ENCODE measurements at places on chromosomes 5 and 9.
A peak's percentile ranks its signal among the peaks of the same experiment; 100 is the strongest.

GRCh38 chr9:35262064-35262463 lies 100.3 kb downstream of the UNC13B start:
- DNase-seq = no peak

DNA sequence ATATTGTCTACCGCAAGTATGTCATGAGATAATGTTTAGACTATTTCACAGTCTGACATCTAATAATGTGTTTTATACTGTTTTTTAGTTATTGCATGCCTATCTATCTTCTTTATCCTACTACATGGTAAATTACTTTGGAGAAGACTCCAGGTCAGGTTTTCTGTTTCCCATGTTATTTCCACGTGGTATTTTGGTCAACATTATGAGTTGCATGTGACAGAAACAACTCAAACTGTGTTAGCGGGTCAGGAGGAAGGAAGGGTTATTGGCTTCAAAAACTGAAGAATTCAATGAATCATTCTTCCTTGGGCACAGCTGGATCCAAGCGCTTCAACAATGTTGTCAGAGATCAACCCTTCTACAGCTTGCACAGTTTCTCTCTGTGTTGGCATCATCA lies 252.1 kb upstream of the CCNG1 start:
- DNase-seq = no peak

GRCh38 chr5:72498284-72498683 lies 8.9 kb downstream of the ZNF366 start:
- no peak for DNase-seq

DNA sequence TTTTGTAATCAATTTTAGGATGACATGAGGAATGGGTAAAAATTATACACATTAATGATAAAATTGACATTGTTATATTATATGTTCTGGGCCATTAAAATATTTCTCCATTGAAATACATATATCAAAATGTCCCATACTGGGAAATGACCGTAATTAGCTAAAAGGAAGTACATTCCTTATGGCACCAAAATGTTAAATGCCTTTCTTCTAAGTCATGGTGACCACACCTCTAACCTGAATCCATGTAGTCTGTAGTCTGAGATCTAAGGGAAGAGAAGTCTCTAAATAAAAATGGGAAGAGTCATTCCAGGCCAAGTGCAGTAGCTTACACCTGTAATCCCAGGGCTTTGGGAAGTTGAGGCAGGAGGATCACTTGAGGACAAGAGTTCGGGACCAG lies 10.0 kb upstream of the GDA start:
- DNase-seq = no peak

GRCh38 chr5:132044207-132044606 lies 16.2 kb upstream of the IL3 start:
- no peak for DNase-seq

GRCh38 chr9:125536167-125536772 lies 170.7 kb downstream of the MAPKAP1 start:
- DNase-seq = no peak

DNA sequence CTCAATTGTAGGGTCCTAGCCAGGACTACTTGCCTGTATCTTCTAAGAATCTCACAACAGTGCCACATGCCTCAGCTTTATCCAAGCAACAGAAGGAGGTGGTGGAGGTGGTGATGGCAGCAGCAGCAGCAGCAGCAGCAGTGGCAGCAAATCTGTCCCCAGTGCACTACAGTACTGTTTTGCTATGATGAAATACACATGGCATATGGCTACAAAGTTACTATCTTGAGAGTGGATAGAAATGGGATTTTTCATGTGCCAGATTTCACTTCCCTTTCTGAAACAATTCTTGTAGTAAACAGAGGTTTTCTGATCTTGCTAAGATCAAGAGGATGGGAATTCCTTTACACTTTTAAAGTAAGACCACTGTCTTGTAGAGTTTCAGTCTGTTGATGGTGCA lies 8.1 kb upstream of the CYSTM1 start:
- DNase-seq = no peak

- DNase-seq = peak; percentile 8
These were observed 87.6 kb downstream of the ERP44 start for GRCh38 chr9:100011062-100011681.

DNA sequence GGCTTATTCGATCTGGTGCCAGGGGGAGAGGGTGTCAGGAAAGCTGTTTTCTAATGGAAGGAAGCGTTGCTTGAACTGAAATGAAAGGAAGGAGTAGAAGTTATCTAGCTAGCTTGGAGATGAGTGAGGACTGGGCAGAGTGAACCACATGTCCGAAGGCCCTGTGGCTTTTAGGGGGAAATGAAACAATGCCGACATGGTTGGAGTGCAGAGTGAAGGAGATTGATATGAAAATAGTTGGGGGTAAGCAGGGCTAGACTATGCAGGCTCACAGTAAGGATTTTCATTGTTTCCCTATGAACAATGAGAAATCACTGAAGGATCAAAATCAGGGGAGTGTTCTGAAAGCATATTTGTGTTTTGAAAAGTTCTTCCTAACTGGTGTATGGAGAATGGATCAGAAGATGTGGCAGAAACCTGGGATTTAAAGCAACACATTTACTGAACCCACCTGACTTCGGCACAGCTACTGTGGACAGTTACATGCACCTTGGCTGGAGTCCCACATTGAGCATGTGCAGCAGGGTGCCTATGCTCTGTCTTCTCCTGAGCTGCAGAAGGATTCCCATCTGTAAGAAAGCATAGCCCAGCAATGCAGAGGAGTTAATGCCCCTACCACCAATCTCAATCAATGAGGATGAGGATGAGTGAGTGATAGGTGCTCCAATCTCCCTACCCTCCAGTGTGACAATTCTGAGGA lies 144.4 kb upstream of the TBCA start:
- DNase-seq = no peak

DNA sequence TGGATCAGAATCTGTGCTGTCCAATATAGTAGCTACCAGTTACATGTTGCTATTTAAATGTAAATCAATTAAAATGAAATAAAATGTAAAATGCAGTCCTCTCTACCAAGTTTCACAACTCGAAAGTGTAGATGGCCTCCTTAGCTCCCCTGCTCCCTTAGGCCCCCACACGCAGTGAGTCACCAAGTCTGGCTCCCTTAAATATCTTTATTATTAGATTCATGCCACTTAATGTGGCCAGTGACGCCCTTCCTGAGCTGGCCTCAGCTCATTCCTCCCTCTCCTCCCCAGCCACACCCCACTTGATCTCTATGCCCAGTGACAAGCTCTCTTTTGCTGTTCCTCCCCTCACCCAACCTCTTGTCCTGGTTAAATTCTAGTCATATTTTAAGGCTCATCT lies 88.4 kb upstream of the DNAH5 start:
- DNase-seq = no peak

DNA sequence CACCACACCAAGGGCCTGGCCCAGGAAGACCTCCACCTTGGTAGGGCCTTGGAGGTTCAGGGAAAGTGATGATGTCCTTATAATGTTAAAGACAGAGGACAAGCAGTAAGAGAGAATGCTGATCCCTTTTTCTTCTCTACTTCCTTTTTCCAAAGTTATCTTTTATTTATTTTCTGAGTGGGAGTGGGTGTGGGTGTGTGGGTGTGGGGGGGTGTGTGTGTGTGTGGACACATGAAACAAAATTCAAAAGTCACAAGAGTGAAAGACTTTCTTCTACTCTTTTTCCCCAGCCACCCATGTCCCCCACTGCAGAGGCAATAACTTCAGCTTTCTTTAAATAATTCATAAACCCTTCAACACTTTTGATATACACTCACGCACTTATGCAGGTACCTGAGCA lies 70.8 kb downstream of the ROR2 start:
- DNase-seq = no peak

DNA sequence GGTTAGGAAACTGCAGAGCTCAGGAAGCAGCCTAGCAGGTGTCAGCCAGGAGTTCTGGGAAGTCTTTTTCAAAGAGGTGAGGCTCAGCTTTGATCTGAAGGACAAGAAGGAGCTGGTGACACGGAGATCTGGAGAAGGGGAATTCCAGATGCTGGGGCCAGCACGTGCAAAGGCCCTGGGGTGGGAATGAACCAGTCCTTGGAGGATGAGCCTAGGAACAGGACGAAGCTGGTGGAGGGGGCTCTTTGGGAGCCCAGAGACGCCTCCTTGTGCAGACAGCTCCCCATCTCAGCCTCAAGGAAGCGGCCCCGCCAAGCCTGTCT lies 15.2 kb upstream of the RNU6ATAC start:
- DNase-seq = no peak

GRCh38 chr9:106693558-106693957 lies 169.4 kb upstream of the ZNF462 start:
- DNase-seq = no peak

DNA sequence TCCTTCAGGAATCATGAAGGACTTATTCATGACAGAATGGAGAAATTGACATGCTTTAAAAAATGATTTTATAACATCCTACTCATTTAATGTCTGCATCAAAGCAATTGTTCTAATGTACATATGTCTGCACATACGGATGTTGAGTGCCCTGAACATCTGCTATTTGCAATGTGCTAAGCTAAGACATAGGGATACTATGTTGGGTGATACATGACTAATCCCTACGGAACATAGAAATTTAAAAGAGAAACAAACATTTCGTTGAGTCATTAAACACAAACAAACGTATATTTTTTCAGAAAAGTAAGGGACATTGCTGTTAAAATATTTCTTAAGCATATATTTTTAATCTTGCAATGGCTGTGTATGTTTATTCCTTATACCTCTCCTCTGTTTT lies 686.5 kb upstream of the ADAMTS16 start:
- DNase-seq = no peak

DNA sequence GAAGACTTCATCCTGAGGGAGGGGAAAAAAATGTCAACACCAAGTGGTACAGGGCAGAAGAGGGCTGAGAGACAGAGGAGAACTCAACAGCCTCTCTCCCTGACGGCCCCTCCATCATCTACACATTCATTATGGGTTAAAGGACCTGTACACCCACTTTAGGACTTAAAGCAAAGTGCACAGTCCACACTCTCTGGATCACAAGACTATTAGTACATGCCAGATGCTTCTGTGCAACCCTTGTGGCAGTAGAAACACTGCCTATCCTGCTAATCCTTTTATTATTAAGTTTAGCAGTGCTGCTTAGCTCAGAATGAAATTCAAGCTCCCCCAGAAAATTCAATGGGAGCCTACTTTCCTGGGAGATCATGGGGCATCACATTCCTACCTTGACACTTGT lies 1.9 kb downstream of the FRMD3 start:
- DNase-seq = no peak

DNA sequence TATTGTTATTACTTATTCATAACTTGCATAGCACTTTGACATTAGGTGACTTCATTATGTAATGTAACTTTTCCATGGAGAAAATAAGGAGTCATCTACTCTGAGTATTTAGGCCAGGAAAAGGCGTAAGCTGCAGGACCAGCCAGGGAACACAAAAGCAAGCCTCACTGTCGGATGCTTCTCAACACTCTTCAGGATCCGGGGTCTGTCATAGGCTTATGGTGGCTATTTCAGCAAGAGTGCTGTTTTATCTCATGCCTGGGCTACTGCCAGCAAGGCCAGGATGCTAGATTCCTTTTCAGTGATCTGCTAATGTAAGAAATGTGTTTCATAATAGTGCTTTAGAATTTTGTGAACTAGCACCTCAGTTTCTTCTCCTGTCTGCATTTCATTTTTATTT lies 162.4 kb downstream of the CHSY3 start:
- DNase-seq = peak; percentile 14

GRCh38 chr5:74360535-74361210 lies 279.9 kb downstream of the ENC1 start:
- no peak for DNase-seq

DNA sequence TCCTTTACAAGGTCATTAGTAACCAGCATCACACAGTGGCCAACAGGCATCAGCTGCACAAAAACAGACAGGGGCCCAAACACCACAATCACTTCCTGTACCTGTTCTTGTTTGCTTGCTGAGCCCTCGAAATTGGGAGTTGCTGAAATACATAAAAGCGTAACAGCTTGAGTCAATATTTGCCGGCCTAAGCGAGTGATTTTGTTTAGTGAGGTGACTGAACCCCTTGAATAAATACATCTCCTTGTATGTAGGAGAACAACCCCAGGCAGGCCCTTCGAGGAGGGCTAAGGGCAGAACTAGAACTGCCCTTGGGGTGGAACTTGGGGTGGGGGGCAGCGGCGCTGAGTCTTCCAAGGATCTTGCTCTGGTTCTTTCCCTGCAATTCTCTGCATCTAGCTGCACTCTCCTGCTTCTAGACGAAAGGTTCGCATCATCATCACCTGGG lies 502.5 kb downstream of the RASEF start:
- no peak for DNase-seq

GRCh38 chr9:119221276-119221675 lies 148.0 kb downstream of the BRINP1 start:
- no peak for DNase-seq

- DNase-seq = peak; percentile 73
These were observed 14.6 kb upstream of the F2R start for GRCh38 chr5:76701298-76701697.

GRCh38 chr9:71663216-71663615 lies 105.1 kb downstream of the CEMIP2 start:
- no peak for DNase-seq

GRCh38 chr5:173479711-173480110 lies 136.7 kb downstream of the BOD1 start:
- peak; percentile 55 for DNase-seq

GRCh38 chr5:108637134-108637533 lies 110.6 kb upstream of the FER start:
- no peak for DNase-seq

- DNase-seq = no peak
These were observed 704.4 kb upstream of the CDH9 start for GRCh38 chr5:27742805-27743204.

- DNase-seq = peak; percentile 68
These were observed 75.8 kb downstream of the OXCT1 start for GRCh38 chr5:41794471-41794870.

DNA sequence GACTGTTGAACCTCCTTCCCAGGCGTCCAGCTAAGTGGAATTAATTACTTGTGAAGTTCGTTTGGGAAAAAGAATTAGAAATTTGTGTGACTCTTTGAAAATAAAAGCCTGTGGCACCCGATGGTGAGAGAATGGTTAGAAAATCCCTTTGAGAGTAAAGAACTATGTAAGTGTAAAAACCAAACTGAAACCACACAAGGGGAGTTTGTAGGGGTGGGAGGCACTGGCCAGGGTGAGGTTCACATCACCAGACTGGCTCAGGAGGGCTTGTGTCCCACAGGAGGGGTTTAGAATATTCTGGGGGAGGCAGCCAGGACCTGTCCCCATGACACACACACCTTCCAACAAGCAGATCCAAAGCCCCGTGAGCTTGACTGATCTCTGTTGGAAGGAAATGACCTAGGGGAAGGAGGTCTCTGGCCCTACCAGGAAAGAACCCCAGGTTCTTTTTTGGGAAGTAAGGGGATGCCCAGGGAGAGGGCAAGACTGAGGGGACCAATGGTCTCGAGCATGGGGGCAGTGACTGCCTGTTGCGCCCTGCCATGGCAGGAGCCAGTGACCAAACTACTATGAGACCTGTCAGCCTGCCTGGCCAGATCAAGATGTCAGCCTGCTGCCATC lies 4.3 kb downstream of the SPATA24 start:
- no peak for DNase-seq
